ENCODE measurements at places on chromosomes 7 and 10. TPM values are rescaled to one million over a fixed set of nuclear protein-coding genes. Genes with fewer than 3 reads are reported as not detected.

GRCh38 chr10:86007171-86007570, 359.4 kb downstream of the GRID1 start:
- no peak for DNase-seq

SLC26A4 gene
- 0.12 TPM for polyA plus RNA-seq

GRCh38 chr10:69801434-69802315, at the start of gene COL13A1:
COL13A1 (plus strand) TSS chr10:69801906; CDS start chr10:69802424, 518 bp downstream.
- peak; percentile 35 for DNase-seq

GRCh38 chr7:101624246-101625001, 4.7 kb downstream of the MYL10 start:
- no peak for DNase-seq

DNA sequence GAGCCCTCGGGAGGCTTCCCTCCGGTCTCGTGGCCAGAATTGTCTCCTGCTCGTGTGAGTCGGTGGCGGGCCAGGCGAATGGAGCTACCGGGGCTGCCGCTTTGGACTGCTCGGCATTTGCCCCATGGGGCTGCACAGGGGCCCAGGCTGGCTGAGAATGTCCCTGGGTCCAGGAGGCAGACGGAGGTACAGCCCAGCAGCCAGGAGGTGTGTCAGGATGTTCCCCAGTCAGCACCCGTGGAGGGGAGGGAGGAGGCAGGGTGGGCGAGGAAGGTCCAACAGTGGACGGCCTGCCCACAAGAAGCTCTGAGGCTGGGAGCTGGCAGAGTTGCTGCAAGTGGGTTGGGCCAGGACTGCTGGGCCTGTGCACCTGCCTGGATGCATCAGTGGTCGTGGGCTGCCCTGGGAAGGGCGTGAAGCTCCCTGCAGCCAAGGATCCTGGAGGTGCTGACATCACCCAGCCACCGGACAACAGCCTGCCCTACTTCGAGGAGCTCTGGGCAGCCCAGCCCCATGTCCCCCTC, 46.4 kb downstream of the PDGFA start:
- no peak for DNase-seq

DNA sequence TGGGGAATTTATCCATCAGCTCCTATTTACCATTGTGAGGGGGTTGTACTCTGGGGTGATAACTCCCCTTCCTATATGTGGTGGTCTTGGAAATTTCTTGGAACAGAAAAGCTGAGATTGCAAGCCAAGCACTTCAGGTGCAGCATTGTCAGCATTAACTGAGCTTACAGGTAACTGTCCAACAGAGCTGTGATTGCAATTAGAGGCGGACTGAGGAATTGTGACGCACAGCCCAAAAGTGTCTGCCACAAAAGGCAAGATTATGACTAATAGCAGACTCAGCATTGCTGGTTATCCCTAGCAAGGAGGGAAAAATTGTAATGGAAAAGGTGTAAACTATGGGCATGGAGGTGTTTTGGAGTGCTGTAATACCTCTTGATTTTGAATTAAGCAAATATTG, 126.1 kb upstream of the AGR3 start:
- no peak for DNase-seq

GRCh38 chr7:127091620-127092019, 161.1 kb downstream of the GRM8 start:
- no peak for DNase-seq

DNA sequence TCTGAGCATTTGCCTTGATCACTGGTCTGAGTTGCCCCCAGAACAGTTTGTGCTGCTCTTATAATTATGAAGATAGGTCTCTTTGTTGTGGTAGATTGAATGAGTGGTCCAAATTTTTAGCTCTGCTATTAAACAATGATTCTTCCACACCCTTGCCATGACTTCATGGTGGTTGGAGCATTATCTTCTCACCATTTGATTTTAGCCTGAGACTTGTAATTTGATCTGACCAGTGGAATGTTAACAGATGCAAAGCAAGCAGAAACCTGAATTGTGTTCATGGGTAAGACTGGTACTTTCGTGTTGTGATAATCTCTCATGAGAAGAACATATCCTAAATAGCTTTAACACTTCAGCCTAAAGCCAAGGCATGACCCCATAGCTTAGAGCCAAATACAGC, 139.1 kb downstream of the TFPI2 start:
- DNase-seq: no peak

GRCh38 chr10:5234106-5234860, 37.6 kb downstream of the AKR1C4 start:
- peak; percentile 18 for DNase-seq

- DNase-seq: no peak
These were observed 537.8 kb upstream of the AUTS2 start for GRCh38 chr7:69060516-69060915.

WDR86 gene
- polyA plus RNA-seq: 0.28 TPM

GRCh38 chr7:133551466-133551865, 298.6 kb downstream of the EXOC4 start:
- no peak for DNase-seq

DNA sequence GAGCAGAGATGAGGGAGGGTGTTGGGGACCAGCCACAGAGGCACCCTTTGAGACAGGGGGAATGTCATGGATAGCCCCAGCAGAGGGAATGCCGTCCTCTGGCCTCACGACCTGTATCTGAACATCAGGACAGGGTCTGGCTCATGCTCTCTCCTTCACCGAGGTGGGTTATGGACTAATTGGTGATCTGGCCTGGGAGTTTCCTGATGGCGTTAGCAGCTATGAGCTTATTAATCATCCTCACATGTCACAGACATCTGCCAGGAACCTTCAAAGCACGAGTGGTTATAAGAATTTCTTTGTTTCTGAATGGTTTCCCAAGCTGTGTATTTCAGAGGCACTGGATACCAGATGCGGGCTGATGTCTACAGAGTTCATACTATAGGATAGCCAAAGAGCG, 6.9 kb downstream of the CPA4 start:
- no peak for DNase-seq

HOXA13 gene
- 2.4 TPM for polyA plus RNA-seq

Measured in A549 (cell line).